Right renal pelvis (tissue), 4 donors: ENCODE measurements at places on chromosomes 1 and 21.

DNA sequence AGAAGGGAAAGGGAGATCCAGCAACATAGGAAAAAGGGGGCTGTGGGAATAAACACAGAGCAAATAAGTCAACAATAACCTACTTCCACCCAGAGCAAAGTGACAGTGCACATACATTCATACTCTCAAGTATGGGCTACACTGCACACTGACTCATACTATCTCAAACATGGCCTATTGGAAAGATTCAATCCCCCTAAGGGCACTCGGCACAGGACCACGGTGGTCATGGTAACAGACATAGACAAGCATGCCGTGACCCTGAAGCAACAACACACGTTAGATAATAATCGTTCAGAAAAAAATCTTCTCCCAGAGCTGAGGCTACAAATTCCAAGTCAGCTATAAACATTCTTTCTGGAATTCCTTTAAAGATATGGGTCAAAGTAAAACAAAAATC, 16.8 kb upstream of the JAK1 start:
- DNase-seq, result no peak

GRCh38 chr1:178942285-178943198, 71.7 kb upstream of the ANGPTL1 start:
- DNase-seq, result no peak

DNA sequence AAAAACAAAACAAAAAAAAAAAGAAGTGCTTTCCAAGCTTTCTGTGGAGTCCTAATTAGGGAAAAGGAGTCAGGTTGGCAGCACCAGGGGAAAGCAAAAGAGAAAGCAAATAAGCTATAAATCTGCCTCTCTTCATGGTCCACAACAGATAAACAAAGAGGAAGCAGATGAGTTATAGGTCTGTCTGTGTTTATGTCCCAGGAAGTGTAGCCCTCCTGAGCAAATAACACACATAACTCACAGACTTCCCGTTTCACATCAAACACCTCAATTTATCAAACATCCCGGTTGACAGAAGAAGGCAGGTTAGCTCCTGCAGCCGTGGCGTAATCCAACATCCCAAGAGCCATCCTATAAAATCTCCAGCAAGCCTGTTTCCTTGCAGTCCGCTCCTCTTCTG, 5.6 kb upstream of the SLC2A5 start:
- DNase-seq, result no peak

- DNase-seq, result no peak
Measured at GRCh38 chr1:80891871-80892270, 908.9 kb upstream of the ADGRL2 start.

DNA sequence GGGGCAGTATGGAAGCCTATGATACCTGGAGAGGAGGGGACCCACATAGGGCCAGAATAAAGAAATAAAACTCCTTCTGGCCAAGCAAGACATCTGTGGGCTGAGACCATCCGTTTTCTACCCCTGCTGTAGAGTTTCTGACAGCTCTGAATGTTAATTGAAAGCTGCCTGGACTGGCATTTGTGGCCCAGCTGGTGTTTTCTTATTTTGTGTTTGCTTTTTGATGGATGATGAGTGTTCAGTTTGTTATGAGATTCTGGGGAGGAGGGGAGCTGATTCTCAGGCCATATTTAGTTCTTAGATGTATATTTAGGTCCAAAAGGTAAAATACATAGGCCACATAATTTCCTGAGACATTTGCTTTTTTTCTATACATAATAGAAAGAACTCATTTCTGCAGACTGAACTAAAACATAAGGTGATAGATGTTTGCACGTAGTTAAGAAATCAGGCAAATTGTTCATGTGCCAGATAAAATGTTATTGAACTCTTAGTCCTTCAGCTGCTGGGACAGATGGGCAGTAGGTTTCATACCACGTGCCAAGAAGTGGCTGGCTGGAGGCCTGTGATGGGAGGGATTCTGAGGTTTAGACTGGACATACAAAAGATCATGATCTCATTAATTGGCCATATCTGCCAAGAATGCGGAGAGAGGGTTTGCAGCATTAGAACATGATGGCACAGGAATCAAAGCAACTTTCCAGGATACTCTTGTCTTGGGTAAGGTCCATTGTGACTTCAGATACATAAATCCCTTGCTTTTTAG, 54.1 kb downstream of the DSCAM start:
- DNase-seq, result no peak

GRCh38 chr21:29271927-29272333, 26.8 kb upstream of the BACH1 start:
- DNase-seq, result no peak

- DNase-seq, result no peak
Measured at GRCh38 chr1:116820369-116820768, 66.1 kb downstream of the CD2 start.

DNA sequence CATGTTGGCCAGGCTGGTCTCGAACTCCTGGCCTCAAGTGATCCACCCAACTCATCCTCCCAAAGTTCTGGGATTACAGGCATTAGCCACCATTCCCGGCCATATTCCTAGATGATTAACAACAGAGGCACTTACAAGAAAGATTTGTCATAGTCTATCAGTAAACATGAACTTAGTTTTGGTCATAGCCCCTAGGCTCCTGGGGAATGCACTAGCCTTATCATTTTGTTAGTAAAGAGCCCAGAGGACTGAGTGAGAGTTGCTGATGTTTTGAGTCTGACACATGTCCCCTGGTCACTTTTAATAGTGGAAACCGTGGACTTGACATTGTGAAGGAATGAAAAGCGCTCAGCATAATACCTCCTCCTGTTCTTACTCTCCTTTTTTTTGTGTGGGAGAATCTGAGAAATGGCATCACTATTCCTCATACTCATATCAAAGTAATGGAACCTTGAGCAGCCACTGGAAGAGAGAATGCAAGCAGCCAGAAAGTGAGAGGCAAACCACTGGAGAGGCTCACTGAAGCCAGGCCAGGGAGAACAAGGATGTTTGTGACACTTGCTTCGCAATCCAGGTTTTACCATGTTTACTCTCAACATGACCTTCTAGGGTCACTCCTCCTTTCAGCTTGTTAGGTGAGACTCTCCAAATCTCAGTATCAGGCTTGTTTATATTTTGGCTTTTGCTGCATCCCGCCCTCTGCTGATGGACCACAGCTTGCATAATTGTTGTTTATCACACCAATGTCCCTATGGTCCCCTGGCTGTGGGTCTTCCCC, 14.8 kb downstream of the ATP1B1 start:
- no peak for DNase-seq

DNA sequence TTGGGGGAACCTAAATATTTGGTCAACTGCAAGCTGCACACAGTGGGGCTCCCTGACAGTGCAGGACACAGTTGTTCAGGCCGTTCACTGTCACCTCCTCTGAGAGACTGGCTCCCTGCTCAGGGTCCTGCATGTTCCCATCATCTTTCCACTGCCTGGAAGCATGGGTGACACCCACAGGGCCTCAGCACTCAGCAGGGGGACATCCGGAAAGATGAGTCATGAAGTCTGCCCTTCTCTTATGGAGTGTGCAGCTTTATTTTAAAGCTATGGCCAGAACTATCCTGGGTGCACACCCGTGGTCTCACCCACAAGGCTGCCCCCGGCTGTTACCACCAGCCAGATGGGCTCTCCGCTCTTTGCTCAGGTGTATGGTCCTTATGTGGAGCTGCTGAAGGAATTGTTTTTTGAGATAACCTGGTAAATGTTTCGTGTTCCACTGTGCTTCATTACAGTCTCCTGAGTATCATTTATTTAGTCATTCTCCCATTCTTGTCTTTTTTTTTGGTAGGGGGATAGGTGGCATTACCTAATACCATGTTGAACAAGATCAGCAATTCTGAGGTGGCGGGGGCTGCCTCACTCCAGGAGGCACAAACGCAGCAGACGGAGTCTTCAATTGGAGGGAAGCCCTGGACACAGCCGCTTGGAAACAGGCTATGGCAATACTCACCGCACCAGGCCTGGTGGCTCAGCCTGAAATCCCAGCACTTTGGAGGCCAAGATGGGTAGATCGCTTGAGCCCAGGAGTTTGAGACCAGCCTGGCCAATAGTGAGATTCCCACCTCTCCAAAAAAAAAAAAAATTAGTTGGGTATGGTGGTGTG, 14.3 kb downstream of the TRIM11 start:
- no peak for DNase-seq

DNA sequence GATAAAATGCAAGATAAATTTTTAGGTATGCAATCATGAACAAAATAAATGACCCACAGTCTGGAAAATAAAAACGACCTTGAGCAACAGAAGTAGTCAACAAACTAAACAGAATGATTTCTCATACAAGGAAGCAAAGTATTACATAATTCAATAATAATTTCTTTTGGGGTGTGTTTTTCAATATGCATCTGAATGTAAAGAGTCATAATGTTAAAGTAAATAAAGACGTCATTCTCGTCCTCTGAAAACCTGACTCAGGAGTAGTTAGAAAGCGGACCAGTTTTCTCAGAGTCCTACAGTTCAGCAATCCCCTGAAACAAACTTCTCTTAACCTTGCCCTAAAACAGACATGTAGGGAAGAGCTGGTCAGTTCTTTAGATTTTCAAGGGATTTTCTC, 18.6 kb downstream of the CDC42BPA start:
- DNase-seq, result no peak

DNA sequence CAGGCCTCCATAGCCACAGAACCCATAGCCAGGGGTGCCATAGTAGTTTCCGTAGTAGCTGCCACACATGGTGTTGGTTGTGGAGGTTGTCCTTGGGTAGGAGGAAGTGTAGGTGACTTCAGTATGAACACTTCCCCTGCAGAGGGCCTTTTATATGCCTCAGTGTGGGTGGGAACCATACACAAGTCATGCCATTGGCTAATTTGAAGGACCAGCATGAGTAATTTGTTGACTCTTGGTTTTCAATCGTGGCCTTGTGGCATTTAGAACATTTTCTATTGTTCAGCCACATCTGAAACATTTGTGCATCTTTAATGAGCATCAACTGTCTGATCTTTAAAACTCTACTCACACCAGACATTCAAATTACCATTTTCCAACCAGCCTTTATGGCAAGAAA, at the start of gene KRTAP6-1:
Gene KRTAP6-1 (minus strand): TSS at position 95 of the 400 bp plus-strand sequence. CDS start 26 bp downstream, at position 69.
- no peak for DNase-seq

DNA sequence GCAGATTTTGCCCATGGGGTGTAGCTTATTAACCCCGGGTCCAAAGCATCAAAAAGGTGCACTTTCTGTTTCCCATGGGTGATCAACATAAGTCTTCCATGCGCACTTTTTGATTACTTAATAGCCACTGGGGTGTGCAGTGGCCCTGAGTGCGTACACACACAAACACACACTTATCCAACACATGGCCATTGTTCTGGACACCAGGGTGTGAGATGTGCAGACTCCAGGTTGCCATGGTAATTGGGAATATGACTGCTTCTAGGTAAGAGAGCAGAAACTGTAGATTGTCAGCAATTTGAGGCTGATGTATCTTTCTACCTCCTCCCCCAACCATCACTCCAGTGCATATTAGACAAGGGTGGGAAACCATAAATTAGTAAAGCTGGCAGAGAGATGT, 68.8 kb downstream of the MAB21L3 start:
- no peak for DNase-seq

GRCh38 chr1:96845464-96845863, 123.9 kb downstream of the PTBP2 start:
- DNase-seq, result no peak

DNA sequence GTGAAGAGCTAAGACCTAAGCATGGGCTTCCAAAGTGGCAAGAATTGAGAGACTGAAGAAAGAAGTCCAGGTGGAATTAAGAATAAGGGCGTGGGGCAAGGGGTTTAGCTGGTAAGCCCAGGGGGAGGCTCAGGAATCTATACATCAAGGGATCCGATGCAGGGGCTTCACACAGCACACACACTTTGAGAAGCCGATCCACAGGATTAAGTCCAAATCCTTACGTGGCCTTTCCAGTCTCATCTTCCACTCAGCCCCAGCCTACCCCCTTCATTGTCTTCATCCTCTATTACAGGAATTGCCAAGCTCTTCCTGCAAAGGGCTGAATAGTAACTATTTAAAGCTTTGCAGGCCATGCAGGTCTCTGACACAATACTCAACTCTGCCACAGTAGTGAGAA, 101.3 kb downstream of the TGFBR3 start:
- DNase-seq, result no peak

DNA sequence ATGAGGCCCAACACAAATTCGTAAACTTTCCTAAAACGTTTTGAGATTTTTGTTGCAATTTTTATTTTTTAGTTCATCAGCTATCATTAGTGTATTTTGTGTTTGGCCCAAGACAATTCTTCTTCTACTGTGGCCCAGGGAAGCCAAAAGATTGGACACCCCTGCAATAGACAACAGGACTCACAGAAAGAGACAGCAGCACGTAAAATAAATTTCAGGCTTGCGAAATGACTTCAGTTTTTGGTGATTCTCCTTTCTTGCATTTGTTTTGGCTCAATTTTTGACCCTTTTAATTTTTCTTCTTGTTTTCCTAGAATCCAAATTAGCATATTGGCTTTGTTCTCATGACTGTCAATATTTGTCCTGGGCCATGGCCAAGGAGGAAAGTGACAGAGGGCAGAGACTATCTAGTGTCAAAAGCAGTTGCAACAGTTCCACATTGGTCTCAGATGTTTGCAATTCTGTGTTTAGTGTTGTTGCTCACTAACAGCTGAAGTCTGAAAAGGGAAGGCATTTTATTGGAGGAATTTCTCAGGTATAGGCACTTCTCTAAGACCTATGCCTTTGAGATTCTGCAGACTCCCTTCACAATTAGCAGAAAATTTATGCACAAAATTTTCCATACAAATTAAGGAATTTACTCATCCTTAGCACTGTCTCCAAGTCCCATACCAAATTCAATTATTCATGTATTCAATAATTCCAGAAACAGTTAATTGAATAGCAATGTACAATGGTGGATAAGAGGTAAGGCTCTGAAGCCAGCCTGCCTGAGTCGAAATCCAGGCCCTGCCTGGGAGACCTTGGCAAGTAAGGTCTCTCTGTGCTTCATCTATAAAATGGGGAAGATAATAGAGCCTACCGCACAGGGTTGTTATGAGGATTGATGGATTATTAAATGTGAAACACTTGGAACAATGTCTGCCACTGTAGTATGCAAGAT, 160.9 kb upstream of the IVNS1ABP start:
- DNase-seq, result no peak

DNA sequence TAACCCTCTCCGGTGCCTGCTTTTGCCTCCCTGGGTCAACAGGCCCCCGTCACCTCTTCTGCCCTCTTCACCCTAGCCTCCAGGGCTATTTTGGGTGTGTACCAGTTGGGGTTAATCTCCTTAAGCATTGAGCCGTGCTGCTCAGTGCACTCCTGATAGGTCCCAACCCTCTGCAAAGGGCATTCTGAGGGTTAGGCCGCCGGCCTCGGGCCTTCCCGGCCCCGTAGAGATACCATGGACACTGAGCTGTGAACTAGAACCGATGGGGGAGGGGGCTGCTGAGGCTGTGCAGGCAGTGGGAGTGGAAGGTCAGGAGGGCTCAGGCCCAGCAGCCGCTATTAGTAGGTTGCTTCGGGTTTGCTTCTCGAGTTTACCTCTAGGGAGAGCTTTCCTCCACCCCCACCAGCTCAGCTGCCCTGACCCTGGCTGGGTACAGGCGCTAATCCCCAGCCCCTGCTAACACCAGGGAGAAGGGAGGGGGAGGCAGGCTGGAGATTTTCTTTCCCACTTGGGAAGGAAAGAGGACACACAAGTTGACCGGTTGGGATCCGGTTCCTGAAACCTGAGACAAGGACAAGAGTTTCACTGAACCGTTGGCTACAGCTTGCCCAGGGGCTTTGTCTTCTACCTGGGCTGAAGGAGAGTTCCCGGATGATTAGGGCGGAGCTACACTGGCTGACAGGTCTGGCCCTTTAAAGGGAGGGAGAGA, 4.8 kb downstream of the LMOD1 start:
- DNase-seq, result no peak
